ENCODE measurements at places on chromosomes 13 and 19.
A peak's percentile ranks its signal among the peaks of the same experiment; 100 is the strongest.

GRCh38 chr19:18501832-18502231, 20.0 kb downstream of the ELL start:
- DNase-seq: no peak

DNA sequence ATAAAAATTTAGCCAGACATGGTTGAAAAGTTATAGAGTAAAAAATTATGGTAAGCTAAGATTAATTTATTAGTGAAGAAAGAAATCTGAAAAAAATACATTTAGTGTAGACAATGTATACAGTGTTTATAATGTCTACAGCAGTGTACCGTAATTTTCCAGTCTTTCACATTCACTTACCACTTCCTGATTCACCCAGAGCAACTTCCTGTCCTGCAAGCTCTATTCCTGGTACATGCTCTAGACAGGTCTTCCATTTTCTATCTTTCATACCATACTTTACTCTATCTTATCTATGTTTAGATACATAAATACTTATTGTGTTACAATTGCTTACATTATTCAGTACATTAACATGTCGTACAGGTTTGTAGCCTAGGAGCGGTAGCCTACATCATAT, 1387.8 kb upstream of the ATXN8OS start:
- no peak for DNase-seq

GRCh38 chr19:39913682-39914333, 20.6 kb downstream of the FCGBP start:
- no peak for DNase-seq

GRCh38 chr13:106852436-106852835, 284.5 kb upstream of the ARGLU1 start:
- DNase-seq: no peak

- no peak for DNase-seq
Observed at GRCh38 chr13:73820688-73821087, 313.5 kb downstream of the KLF12 start.

DNA sequence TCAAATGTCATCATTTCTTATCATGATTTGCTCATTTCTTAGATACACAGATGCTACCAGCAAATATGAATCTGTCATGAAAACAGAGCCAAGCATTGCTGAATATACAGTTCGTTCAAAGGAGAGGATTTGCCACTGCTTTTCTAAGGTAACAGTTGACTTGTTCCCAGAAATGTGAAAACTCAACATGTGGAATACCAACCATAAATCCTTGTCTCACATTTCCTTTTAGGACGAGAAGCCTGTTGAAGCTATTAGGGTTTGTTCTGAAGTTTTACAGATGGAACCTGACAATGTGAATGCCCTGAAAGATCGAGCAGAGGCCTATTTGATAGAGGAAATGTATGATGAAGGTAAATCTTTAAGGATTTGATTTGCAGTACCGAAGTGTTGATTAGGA, 86.7 kb downstream of the DNAJC3 start:
- no peak for DNase-seq

- DNase-seq: no peak
Observed at GRCh38 chr19:56097306-56097705, 23.8 kb downstream of the ZNF787 start.

GRCh38 chr13:106143392-106143791, 392.1 kb downstream of the EFNB2 start:
- no peak for DNase-seq

DNA sequence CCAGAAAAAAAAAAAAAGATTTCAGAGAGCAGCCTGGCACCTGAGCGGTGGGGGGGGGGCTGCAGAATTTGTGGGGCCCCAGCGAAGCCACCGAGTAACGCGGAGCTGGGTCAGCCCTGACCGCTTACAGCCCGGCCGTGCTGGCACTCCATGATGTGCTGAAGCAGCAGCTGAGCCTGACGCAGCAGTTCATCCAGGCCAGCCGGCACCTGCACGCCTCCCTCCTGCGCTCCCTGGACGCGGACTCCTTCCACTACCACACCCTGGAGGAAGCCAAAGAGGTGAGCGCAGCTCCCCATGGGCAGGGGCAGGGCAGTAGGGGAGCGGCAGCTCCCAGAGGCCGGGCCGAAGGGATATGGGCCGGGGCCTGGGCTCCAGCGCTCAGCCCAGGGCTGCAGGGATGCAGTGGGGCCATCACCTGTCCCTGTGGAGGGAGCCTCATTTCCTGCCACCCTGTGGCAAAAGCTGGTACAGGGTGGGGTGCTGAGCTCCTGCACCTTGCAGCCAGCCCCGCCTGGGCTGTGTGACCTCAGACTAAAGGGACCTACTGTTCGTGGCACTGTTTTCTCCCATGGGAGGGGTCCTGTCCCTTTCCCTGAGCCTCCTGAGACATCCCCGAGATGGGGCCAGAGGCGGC, 18.3 kb downstream of the C19orf44 start:
- DNase-seq: no peak

GRCh38 chr19:47790398-47790814, 11.9 kb downstream of the SELENOW start:
- peak; percentile 99 for DNase-seq

Data from ELF-1 (cell line).